ENCODE measurements at places on chromosomes 3 and 15.

DNA sequence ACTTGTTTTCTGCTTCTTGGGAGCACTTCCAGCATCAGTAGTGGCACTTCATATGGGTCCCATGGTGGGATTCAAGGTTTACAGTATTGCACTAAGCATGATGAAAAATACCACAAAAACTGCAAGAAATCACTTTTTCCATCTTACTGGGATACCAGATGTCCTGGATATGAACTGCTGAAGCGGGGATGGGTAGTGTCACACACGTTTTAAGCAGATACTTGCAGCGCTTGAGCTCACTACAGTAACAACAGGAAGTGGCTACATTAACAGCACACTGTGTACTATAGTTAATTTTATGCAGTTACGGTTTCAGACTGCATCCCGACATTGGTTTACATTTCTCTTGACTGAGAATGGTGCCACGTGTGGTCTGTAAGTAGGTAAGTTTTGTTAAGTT lies 3.5 kb upstream of the ISG20 start:
- no peak for DNase-seq

DNA sequence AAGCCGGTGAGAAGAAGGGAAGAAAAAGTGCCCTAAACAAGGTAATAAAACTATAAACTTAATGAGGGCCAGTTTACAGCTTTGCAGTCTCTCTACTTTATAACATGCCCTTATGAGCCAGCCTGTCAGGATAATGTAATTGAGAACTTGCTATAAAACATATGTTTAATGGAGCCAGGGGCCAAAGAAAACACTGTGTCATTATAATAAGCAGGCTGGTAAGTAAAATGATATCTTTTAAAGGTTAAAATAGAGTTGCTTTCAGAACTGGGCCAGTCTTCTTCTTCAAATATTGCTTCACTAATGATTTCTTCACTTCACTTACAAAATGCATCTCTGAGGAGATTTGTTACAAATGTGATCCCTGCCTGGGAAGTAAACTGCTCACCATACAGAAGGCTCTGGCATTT lies 192.5 kb downstream of the SHOX2 start:
- DNase-seq, result no peak

- DNase-seq, result no peak
Measured at GRCh38 chr3:135444058-135444457, 521.5 kb upstream of the PPP2R3A start.

- DNase-seq, result no peak
Measured at GRCh38 chr3:115517457-115518050, 105.8 kb upstream of the GAP43 start.

DNA sequence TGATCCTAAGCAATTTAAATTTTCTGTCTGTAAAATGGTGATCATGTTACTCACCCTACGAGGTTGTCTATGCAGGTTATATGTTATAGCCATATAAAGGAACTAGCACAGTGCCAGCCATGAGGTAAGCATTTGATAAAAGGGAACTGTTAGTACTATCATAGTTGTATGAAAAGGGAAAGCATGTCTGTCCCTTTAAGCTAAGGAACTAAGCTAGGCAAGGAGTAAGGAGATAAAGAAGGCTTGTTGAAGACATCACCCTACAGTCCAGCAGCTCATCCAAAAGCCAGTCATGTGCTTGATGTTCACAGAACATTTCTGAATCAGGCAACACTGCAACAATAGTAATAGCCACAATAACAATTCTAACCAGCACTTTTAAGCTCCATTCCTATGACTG lies 243.9 kb downstream of the ZBTB20 start:
- no peak for DNase-seq

GRCh38 chr3:74048699-74049098 lies 424.0 kb upstream of the PDZRN3 start:
- DNase-seq, result no peak

- no peak for DNase-seq
Measured at GRCh38 chr15:84908564-84908963, 24.1 kb downstream of the SLC28A1 start.

- DNase-seq, result no peak
Measured at GRCh38 chr15:81317642-81318017, 6.3 kb downstream of the STARD5 start.

DNA sequence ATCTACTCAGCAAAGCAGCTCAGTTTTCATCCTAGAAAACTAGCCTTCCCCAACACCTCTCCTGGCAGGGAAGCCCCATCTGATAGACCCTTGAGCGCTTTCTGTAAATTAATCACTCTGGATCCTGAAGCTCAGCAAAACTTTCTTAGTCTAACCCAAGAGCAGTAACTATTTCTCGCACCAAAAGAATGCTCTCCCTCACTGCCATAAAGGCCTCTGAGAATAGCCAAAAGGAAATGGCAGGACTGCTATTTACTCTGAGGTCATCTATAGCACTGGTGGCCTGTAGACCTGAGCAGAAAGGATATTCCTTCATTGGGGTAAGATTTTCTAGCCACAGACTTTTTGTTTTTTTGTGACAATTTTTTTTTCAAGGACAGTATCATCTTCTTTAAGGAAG lies 345.8 kb upstream of the ADAMTS9 start:
- DNase-seq, result no peak

- DNase-seq, result no peak
Measured at GRCh38 chr3:86175593-86176444, 815.1 kb downstream of the VGLL3 start.

DNA sequence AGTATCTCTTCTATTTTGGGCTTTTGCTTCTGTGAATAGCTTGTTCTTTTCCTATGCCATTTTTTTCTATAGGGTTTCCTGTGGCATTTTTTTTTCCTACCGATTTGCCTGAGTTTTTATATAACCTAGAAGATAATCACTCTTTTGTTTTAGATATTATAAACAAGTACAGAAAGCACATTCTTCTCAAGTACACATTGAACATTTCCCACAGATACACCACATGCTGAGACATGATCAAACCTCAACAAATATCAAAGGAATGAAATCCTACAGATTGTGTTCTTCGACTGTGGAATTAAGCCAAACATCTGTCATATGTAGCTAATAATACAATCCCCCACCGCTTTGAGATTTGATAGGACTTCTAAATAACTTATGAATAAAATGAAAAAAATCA lies 9.1 kb upstream of the FEM1B start:
- DNase-seq, result no peak

- DNase-seq, result no peak
Measured at GRCh38 chr3:70276901-70277300, 35.5 kb downstream of the MDFIC2 start.

DNA sequence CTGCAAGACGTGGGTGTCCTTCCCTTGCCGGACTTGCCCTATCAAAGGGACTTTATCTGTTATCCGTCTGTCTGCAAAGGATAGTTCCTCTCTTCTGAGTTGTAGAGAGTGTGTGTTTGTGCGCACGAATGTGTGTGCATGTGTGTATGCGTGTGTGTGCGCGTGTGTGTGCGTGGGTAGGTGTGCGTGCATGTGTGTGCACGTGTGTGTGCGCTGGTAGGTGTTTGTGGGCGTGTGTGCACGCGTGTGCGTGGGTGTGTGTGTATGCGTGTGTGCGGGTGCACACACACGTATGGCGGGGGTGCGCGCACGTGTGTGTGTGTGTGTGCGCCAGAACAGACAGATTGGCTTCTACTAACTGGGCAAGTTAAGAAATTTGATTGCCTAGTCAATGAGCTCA lies 4.1 kb upstream of the BMF start:
- DNase-seq, result no peak

DNA sequence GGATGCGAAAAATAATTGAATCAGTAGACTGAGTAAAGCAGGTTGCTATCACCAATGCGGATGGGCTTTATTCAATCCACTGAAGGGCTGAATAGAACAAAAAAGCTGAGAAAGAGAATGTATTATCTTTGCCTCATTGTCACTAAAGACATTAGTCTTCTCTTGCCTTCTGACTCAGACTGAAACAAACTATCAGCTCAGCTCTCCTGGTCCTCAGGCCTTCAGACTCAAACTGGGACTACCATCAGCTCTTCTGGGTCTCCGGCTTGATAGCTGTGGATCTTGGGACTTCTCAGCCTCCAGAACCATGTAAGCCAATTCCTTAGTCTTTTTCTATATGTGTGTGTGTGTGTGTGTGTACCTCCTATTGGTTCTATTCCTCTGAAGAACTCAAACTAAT lies 12.6 kb downstream of the IFT57 start:
- DNase-seq, result no peak

All from SK-N-DZ (cell line).